A673 (cell line): ENCODE measurements at places on chromosomes 5 and 9.

- peak; percentile 66 for DNase-seq
These were observed 114.6 kb downstream of the FAM170A start for GRCh38 chr5:119743927-119744326.

DNA sequence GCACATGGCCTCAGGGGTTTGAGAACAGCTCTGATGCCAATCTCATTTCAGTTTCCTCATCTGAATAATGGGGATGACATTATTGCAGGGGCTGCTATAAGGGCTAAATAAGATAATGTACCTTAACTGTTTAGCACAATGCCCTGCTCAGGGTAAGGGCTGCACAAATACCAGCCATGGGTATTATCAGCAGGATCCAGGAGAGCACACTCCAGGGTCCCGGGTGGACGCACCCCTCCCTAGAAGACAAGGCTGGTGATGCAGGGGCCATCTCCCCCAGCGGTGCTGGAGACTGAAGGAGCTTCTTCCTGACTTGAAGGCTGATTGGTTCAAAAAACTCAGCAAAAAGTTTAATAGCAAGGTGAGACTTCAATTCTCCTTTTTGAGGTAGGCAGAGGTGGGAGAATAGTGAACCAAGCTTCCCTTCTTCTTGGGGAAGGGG, 2.7 kb upstream of the CXXC5 start:
- DNase-seq, result no peak

- peak; percentile 31 for DNase-seq
These were observed at the start of gene ANKDD1B for GRCh38 chr5:75611311-75612225. ANKDD1B (plus strand) TSS chr5:75611453; CDS start chr5:75611635, 182 bp downstream.

GRCh38 chr5:116038817-116039216, 6.5 kb downstream of the ARL14EPL start:
- no peak for DNase-seq

DNA sequence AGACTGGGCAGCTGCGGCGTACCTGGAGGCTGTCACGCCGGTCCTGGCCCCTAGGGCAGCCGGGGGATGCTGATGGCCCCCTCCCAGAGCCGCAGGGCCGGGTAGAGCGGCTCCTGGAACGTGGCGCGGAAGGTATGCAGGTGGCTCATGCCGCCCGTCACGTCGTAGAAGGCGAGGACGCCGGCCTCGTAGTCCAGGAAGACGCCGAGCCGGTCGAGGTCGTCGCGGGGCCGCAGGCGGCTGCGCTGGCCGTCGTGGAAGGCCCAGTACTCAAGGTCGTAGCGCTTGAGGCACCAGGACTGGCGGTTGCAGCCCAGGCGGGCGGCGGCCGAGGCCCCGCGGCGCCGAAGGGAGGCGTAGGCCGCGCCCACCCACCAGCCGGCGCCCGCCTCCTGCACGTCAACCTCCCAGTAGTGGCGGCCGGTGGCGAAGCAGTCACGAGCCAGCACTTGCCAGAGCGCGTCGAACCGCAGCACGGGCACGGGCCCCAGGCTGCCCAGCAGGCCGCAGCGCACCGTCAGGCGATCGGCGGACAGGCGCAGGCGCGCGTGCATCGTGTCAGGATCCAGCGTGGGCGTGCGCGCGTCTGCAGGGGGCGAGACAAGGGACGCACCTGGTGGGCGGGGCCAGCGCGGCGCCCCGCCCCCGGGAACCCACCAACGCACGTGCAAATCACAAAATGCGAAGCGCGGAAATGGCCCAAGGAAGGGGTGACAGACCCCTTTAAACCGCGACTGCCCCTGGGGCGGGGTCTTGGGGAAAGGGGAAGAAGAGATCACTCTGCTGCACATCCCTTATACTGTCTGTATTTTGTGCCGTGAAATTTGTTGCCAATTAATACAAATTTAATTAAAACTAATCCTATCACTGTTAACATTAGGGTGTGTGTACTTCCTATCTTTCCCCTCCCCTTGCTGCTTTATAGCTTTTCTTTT, 31.2 kb downstream of the NANS start:
- DNase-seq, result peak; percentile 63

DNA sequence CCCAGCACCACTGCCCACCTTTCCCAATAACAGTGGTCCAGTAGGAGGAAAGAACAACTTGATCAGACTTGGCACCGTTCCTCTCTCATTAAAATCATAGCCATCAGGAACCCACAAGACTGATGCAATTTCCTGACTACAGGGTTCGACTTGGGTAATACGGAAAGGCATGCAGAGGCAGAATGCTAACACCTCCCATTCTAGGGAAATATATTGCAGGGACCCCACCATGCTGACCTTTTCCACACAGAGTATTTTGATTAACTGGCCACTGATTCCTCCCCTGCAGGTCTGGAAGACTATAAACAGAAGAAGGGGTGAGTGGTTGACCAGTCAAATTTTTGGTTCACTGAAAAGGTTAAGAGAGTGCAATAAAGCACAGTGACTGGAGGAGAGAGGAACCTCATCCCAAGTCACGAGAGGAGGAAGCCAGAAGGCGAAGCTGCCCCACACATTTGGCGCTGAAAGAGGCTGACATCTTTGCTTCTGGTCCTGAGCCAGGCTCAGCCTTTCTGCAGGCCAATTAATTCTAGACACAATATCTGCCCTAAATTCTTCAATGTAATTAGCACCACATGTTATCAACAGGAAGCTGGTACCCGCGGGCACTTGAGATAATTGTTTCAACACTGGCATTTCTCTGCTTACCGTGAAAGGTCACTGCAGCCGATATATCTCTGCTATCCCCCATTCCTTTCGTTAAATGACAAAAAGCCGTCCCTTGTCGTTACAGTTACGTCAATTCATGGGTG, 64.7 kb upstream of the SPOCK1 start:
- peak; percentile 97 for DNase-seq

DNA sequence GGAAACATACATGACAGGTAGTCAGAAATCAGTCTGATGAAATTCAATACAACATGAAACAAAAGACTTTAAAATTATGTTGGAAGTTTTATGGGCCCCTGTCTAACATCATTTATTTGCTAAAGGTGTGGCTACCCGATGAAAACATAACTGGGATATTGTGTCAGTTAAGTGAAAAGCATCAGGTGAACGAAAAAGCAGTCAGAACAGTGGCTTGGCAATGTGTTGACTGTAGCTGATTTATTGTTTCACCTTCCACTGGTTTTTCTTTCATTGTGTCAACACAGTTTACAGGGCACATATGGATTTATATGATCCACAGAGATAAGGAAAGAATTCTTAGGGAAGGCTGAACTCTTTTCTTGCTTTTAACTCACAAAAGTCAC, 429.6 kb upstream of the ZNF608 start:
- DNase-seq, result no peak

DNA sequence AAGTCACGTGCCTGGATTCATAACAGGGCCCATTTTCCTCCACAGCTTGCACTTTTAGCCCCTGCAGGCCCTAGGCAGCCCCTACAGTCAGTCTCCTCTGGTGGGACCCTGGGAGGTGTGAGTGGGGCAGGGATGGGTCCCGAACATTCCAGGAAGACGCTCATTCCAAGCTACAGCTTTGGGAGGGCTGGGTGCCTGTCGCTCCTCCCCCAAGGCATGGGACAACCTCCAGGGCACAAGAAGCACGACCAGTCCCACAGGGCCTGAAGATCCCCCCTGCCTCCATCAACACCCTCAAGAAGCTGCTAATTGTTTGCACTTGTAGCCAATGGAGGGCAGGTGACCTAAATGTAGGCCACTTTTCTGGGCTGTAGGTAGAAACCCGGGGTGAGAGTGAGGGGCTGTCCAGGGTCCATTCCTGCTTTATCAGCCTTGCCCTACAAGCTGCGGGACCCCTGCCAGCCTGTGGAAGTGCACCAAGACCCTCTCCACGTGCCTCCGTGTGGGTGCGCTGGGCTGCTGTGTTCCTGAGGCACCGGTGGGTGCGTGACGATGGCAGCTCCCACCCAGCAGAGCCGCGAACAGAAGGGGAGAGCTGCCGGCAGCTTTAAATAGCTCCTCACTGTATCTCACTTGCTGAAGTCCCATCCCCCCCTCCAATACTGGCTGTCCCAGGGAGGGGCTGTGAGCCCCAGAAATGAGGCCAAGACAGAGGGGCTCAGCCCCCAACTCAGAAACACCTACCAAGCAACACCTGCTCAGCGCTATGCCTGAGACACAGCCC, 91.9 kb upstream of the ARAP3 start:
- no peak for DNase-seq

GRCh38 chr5:76085243-76085579, 2.0 kb downstream of the SV2C start:
- DNase-seq, result no peak

GRCh38 chr5:115602591-115603125, 379 bp upstream of the TICAM2 start:
- peak; percentile 43 for DNase-seq

DNA sequence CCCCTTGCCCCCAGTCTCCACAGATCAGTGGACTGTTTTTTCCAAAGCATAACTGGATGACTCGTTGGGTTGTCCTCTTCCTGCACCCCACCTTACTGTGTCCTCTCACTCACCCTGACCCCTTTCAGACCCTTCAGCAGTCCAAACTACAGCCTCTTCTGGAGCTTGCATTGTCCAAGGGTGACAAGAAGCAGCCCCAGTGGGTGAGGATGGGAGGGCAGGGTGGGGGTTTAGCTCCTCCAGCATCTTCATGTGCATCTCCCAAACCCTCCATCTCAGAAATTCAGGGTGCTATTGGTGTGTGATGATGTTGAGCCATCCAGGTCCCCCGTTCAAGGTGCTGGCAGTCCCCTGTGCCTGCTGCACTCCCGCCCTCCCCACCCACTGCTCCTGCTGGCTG, 62.4 kb upstream of the COL15A1 start:
- no peak for DNase-seq
